ENCODE measurements at places on chromosomes 1 and 21.

- no peak for DNase-seq
Observed at GRCh38 chr21:38314558-38314957, 57.8 kb downstream of the KCNJ15 start.

- DNase-seq, result no peak
Observed at GRCh38 chr1:151716771-151717631, at the start of gene CELF3. CELF3 (minus strand) TSS chr1:151716803; CDS start chr1:151716020, 783 bp downstream.

DNA sequence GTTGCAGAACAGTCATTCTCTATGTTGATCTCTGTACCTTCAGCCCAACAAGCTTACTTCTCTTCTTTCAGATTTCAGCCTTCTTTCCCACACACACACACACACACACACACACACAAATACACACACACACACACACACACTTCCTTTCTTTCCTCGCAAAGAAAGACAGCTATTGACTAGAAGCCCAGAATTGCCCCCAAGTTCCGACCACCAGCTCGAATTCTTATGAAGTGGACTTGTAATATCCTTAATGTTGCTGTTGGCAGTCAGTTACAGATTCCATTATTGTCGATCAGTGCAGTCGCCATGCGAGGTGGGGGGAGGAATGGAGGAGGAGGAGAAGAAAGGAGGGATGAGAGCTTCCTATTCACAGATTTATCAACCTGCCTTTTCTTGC, 125.5 kb downstream of the CLEC20A start:
- peak; percentile 53 for DNase-seq

- peak; percentile 64 for DNase-seq
Observed at GRCh38 chr1:168082008-168082876, 54.5 kb downstream of the GPR161 start.

- peak; percentile 56 for DNase-seq
Observed at GRCh38 chr21:25881524-25882376, 147.0 kb downstream of the GABPA start.

DNA sequence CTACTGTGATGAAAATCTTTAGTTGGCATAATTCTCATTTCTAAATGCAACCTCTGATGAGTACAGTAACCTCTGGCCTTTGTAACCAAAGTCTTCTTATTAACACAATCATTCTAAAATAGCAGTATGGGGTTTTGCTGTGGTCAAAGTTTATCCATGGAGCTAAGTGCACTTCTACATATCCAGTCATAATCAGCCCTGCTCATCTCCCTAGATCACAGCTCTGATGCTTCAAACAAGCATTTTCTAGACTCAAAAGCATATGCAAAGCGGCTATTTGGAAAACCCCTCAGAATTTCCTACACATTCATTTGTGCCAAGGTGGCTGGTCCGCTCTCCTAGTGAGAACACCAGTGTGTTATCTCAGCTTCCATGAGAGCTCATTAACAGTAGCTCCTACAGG, 418.6 kb downstream of the MRPL39 start:
- no peak for DNase-seq

- DNase-seq, result no peak
Observed at GRCh38 chr1:197081117-197081753, 14.2 kb upstream of the F13B start.

GRCh38 chr21:43864962-43865539, at the start of gene AGPAT3:
AGPAT3 (plus strand) TSS chr21:43865223; CDS start chr21:43959682, 94,459 bp downstream.
- DNase-seq, result no peak

DNA sequence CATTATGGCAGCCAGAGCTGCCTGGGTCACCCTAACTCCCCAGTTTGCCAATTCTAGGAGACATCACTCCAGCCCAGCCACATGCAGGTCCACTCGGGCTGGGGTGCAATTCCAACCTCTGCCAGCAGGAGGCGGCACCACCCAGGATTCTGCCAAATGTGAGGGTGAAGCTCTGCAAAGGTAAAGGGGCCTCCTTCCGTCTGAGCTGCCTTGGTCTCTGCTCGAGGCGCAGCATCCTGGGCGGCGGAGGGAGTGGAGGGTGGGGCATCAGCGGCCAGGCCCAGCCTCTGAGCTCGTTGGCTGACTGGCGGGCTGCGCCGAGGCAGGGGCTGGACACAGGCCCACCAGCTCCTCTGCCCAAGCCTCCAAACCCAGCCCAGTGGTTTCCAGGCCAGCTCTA, 63.8 kb downstream of the ARHGEF16 start:
- DNase-seq, result no peak

GRCh38 chr1:232376632-232377493, 253.1 kb downstream of the SIPA1L2 start:
- DNase-seq, result no peak

- no peak for DNase-seq
Observed at GRCh38 chr1:245060684-245061374, 94.0 kb upstream of the KIF26B start.

GRCh38 chr1:202658769-202659168, 51.5 kb downstream of the SYT2 start:
- DNase-seq, result no peak

DNA sequence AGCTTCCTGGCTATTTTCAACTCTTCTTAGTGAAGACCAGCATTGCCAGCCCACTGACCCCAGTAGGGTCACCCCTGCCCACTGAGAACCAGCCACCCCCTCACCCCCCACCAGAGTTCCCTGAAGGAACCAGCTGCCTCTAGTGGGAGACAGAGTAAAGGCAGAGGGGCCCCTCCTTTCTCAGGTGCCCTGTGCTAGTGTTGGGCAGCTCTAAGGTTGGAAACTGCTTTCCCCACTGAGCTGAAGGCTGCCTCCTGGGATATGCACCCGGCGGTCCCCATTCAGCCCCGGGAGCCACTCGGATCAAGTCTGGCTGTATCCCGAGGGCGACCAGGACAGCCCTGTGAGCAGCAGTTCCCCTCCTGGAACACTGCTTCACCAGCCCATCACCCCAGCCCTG, 111.0 kb downstream of the PGBD5 start:
- DNase-seq, result no peak

DNA sequence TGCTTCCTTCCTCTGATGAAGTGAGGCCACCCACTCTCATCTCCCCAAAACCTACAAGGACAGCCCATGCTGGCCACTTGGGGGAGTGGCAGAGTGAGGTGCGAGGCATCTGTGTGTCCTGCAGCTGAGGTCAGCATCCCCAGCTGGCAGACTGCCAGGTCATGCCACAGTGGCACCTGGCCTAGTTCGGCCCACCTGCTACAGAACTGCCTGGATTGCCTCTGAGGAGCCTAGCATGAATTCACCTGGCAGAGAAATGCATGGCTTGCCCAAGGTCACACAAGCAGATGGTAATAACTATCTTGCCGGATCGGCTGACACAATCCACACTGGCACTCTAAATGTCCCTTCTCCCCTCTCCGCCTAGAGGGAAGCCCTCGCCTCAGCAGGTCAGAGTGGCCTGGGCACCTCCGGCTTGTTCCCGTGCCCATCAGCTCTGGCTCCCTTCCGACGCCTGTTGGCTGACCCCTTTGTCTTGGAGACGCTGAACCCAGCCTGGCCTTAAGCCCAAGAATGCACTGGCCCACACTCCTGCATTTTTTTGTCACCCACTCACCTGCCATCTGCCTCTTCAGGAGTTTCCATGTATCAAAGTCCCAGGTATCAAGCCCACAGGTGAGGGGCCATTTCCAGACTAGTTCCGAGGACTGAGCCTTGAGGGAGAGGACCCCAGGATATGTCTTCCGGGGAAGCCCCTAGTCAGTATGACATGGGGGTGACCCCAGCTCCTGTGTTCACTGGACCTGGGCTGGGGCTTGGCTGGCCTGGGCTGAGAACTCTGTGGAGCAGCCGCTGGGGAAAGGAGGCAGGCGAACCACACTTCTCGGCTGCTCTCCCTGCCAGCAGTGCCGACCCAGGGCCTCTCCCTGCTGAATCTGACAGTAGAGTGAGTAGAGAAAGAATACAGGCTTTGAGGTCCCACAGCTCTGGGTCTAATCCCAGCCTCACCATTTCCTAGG, 21.7 kb downstream of the ECE1 start:
- no peak for DNase-seq

- no peak for DNase-seq
Observed at GRCh38 chr1:39094685-39095084, 68.5 kb downstream of the NDUFS5 start.

DNA sequence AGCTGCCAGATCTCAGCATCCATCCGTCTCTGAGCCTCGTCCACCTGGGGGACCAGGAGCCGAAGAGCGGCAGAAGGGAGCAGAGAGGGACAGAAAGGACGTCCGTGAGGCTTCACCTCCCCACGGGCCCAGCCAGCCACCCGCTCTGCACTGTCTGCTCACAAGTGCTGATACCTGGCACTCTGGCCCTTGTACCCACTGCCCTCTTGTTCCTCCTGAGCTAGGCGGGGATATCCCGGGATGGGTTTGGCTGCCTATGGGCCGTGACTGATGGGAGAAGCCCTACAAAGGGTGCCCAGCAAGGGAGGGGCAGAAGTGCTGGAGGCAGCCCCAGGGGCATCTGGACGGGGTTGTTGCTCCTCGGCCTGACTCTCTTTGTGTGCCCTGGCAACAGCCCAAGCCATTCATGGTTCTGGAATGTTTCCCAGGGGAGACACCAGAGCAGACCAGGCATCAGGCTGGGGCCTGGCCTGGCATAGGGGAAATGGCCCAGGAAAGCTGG, 57.6 kb downstream of the LDLRAD2 start:
- peak; percentile 82 for DNase-seq

DNA sequence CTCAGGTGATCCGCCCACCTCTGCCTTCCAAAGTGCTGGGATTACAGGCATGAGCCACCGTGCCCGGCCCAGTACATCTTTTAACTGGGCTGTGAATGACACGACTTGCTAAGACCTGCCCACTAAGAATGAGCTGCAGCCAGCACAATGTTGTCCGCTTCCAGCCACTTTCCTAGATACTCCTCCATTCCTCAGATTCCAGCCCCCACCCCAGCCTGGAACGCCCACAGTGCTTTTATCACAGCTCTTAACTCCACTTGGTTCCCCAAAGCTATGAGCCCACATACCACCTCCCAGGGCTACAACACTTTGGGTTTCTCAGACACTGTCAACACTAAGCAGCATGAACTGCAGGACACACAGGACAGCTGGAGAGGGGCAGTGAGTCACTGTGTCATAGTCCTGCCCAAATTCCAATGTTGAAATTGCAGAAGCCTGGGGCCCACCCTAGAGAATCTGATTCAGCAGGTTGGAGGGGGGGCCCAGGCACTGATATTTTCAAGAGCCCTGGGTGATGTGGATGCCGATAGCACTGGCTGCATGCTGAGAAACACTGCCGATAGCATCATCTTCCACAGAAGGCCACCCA, 58.0 kb downstream of the ACBD3 start:
- DNase-seq, result peak; percentile 79

GRCh38 chr1:169620565-169620964, 9.4 kb downstream of the SELP start:
- DNase-seq, result no peak

GRCh38 chr1:32680642-32681041, 21.9 kb downstream of the SYNC start:
- DNase-seq, result no peak

- no peak for DNase-seq
Observed at GRCh38 chr1:199741586-199741985, 285.9 kb upstream of the NR5A2 start.

DNA sequence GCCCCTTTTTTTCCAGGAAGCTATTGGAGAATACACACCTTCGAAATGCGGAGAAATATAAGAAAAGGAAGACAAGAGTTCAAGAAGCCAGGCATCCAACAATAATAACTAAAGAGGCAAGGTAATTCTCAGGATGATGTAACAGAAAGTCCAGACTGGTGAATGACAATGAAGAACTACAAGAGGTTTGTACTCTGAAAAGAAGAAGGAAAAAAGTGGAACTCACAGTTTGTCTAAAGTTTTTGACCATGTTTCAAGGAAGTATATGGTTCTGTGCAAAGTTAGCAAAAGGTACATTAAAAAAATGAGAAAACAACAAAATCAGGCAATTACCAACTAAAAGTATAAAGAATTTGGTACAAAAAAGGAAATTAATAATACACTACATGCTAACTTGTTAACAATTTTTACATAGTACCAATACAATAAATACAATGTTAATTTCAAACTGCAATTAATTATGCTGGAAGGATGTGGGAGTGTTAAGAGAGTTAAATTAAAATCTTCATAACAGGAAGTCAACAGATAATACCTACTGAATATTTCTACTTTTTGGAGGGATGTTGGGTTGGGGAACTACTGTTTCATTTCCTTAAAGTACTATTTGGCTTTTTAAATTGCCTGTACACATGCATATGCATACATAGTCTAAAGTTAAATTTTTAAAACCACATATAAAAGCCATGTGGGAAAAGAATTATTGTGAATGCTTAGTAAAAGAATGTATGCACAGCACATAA, 12.9 kb upstream of the CD55 start:
- DNase-seq, result no peak

DNA sequence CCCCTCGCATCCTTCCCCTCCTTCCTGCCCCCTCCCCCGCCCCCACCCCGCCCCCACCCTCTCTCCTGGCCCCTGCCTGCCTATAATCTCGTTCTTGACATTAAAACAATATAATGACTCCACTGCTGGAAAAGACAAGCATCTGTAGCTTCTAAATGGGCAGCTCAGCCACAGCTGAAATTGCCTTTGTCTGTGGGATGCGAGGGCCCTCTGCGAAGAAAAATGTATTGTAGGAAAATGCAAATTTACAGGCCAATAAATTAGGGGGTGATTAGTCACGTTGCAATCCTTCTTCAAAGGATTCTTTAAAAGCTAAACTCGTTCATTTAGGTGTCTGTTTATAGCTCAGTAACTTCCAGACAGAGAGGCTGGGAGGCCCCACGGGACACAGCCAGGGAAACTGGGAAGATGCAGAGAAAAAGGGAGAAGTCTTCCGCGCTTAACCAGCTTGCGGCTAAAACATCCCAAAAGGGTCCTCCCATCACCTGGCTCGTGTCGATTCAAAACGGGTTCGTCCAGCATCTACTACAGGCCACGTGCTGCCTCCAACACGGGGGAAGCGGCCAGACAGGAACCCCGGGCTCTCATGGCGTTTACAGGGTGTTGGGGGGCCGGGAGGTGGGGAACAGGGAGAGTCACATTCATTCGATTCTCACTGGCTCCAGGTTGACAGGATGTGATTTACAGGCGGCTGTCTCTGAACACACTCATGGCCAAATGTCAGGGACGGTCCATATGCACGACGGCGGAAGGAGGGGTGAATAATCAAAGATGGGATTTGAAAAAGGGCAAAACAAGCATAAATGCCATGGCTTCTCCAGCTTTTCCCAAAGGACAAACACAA, 100.5 kb upstream of the ZBTB40 start:
- peak; percentile 22 for DNase-seq

Measured in fibroblast of skin of right quadriceps (primary cell).